ENCODE measurements at places on chromosomes 16 and 17. TPM values are rescaled to one million over a fixed set of nuclear protein-coding genes. Genes with fewer than 3 reads are reported as not detected.

DNA sequence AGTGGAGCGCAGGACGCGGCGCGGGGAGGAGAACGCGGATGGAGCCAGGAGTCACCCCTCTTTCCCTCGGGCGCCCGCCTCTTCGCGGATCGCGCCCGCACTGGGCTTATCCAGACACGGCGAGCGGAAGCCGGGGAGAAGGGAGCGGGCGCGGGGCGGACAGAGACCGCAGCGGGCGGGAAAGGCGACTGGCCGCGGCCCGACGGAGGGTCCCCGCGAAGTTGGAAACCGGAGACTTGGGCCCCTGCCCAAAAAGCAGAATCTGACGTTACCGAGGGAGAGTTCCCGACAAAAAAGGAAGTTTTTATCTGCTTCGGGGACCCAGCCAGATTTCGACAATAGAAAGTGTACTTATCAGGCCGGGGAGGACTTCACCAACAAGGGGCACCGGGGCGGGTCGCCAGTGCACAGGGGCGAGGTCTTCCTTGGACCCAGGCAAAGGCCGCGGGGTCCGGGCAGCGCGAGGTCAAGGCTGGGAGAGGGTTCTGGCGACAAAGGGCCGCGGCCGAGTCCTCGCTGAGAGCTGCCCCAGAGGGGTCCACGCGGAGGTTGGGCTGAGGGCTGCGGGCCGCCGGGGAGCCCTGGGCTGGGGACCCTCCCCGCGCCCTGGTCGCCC is 519 bp downstream of the ST6GALNAC2 start:
- DNase-seq = no peak

DNA sequence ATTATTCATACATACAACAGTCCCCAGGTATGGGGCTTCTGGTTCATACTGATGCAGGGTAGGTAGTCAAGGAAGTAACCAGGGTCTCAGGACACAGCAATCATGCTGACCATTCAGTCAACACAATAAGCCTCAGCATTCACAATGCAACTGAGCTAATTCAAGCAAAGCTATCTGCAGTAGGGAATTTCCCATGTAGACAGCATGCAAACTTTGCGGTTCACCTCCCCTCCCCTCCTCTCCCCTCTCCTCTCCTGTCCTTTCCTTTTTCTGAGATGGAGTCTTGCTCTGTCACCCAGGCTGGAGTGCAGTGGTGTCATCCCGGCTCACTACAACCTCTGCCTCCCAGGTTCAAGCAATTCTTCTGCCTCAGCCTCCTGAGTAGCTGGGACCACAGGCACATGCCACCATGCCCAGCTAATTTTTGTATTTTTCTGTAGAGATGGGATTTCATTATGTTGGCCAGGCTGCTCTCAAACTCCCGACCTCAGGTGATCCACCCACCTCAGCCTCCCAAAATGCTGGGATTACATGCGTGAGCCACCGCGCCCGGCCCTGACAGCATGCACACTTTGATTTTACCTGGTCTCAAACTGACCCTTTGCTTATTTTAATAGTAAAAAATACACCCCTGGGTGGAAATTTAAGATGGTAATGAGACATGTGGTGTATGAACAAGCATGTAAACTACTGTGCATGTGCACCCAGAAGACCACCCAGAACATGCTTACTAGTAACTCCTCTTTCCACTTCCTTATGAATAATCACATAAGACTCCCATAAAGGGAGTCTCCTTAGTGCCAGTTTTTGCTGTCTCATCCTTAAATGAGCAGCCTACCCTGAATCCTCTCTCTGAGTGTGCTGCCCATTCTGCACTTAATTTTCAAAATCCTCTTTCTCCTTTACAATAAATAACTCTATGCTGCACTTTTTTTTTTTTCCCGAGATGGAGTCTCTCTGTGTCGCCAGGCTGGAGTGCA is 9.3 kb upstream of the RNF135 start:
- DNase-seq = no peak

DNA sequence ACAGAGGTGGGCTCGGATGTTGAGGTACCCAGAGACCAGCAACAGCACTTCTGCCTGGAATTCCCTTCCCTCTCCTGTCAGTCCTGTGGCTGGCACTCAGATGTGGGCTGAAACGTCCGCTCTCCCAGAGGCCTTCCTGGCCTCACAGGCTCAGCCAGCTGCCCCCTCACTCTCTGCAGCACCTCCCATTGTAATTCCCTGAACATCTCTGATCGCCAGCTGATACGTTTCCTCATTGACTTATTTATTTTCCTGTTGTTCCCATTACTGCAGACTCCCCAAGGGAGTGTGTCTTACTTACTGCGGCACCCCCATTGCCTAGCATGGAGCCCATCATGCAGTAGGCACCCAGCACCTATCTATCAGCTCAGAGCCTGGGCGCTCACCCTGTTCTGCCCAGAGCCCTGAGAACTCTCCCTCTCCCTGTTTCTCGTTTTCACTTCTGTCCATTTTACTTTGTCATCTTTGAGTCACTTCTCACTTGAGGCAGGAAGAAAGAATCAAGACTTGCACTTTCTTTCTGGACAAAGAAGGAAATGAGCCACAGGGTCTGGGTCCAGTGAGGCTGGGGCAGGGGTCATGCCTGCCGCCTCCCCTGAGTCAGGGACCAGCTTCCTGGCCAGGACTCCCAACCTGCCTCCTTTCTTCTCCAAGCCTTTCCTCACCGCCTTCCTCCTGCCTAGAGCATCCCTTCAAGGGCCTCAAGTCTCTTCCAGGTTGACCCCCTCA is 10.2 kb downstream of the CDH5 start:
- DNase-seq = no peak

- no peak for DNase-seq
Measured at GRCh38 chr16:50692999-50693781, at the start of gene NOD2. NOD2 (plus strand) TSS chr16:50693606; CDS start chr16:50699496, 5,890 bp downstream.

DNA sequence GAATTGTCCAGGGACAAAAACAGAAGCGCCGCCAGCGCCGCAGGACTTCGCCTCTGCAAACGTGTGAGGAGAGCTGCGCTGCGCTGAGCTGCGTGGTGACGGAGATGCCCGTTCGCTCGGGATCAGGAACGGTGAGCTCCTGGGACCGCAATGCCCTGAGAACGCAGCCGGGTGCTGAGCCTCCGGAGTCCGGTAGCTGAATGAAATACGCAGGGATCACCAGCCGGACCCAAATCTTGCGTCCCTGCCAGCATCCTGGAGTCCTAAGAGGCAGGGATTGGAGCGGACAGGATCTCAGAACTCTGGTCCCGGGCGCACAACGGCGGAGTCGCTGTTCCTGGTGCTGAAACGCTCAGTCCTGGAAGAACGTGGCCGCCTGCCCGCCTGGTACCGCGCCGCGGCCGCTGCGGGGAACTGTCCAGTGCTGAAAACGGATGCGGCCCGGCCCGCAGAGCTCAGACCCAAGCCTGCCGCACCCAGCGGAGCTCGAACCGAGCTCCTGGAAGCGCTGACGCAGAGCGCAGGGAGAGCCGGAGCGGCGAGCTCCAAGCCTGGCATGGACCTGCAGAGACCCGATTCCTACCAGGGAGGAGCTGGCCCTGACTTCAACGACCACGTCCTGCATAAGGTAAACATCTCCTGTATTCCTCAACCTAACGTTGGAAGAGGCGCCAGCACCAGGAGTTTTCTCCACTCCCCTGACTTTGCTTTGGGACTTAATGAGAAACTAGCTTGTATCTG is 41.5 kb downstream of the CD300LF start:
- peak; percentile 55 for DNase-seq

DNA sequence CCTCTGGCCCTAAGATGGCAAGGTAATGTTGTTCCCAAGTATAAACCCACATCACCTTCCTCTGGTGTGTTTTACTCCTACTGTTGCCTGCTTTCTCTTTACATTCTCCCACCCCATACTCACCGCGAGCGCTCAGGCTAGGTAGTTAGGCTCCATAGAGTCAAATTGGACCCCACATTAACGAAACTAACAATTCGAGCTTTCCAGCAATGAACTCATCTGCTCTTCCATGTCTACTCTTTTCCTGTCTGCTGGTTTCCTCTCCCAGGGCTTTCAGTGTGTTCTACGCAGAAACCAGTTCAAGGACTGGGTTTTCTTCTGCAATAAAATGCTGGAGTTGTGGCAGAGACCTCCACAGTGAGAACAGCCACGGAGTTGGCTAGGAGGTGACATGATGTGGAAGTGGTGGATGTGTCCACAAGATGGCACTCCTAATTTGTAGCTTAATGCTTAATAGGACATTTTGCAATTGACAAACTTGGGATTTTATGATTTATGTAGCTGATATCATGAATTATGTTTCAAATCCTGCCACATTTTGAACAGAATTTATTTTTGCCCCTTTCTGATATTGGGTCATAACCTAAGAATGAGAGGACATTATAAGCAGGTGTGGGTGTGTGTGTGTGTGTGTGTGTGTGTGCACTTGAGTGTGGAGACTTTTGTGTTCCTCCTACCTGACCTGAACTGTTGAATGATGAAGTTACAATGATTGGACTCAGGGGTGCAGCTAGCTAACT is 2.2 kb upstream of the UQCRC2 start:
- DNase-seq = peak; percentile 34

DNA sequence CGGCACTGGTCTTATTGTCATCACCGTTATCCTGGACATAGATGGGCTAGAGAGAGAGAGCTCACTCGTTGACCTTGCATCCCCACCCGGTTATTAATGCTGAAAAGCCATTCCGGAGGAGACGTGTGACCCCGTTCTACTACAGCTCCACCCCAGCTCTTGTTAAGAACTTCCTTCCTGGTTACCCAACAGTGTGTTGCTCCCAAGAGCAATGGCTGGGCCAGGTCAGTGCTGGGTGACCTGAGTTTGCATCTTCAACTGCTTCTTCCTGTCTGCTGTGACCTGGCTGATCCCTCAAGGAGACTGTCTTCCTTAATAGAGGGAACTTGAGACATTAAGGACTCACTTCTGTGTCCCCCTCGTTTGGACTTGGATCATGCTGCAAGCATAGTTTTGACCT is 96.1 kb upstream of the SDK2 start:
- no peak for DNase-seq

- DNase-seq = no peak
Measured at GRCh38 chr17:38958326-38958725, 8.9 kb downstream of the FBXO47 start.

DNA sequence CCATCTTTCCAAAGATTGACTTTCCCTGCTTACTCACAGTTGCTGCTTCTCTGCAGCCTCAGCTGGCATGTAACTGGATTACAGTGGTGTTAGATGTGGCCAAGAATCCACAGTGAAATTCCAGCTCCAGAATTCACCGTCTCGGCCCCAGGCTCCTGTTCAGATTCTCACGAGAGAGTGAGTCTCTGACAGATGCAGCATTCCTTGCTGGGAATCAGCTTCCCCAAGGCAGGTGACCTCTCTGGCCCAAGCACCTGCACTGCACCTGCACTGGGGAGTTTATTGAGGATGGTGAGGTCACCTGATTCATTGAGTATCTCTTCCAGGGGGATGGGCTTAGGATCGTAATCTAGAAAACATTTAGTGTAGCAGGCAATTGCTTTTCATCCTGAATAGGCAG is 600.5 kb upstream of the RBFOX1 start:
- DNase-seq = no peak

DNA sequence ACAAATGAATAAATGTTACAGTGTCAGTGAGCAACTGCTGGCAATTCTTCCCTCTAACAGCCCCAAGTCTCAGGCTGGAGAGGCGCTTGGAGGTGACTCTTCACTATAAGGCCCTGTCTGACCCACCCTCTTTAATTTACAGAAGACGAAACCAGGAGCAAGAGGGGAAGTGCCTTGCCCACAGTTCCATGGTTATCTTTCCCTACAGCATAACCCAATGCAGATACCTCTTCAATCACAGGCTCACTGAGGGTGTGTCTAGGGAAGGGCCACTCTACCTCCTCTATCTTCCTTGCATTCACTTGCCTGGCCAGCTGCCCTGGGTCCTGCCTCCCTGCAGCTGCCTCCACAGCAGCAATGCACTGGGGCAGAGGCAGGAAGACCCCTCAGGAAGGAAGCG is 9.6 kb upstream of the N4BP1 start:
- DNase-seq = no peak

- no peak for DNase-seq
Measured at GRCh38 chr17:18968345-18968744, 16.4 kb downstream of the SLC5A10 start.

- DNase-seq = peak; percentile 86
Measured at GRCh38 chr17:7843536-7844291, 9.7 kb downstream of the KDM6B start.

DNA sequence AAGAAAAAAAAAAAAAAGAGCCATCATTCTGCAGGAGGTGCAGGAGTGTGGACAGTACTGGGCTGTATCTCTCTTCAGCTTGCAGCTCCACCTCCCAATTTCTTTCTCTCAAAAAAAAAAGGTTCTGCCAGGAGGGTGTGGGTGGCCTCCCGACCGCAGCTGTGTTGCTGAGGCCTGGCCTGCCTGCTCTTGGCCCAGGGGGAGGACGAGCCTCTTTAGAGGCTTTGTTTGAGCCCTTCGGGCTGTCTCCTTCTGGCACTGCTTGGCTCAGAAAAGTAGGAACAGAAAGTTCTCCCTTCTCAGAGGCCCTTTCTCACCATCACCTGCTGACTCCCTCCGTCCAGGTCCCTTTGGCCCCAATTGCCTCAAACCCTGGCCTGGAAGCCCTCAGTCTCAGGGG is 22.2 kb upstream of the C17orf107 start:
- DNase-seq = no peak

DNA sequence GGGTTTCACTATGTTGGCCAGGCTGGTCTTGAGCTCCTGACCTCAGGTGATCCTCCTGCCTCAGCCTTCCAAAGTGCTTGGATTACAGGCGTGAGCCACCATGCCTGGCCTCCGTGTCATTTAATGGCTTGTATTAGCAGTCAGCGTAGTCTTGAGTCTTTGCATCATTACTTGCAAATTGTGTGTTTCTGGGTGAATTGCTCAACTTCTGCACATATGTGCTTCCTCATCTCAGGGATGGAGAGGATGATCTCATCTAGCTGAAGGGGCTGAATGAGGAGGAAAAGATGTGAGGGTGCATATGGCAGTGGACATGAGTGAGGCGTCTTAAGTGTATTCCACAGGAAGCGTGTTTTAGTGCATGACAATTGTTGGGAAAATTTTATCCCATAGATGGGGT is 155.8 kb downstream of the SNX29 start:
- no peak for DNase-seq

DNA sequence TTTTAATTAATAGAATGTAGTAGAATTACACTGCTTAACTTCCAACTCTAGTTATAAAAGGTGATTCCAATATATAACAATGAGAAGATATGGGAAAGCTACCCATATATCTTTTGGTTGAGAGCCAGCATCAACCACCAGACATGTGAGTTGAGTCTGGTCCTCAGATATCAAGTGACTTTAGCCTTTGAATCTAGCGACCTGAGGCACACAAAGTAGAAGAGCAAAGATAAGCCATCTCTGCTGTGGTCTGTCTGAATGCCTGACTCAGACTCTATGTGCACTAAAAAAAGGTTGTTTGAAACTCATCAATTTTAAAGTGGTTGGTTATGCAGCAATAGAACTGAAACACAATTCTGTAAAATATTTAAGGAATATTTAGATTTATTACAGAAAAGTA is 492.5 kb upstream of the SOX9 start:
- DNase-seq = no peak

GRCh38 chr17:19004421-19005136 is at the start of gene FAM83G:
FAM83G (minus strand) TSS chr17:19004764; CDS start chr17:19004041, 723 bp downstream.
- peak; percentile 63 for DNase-seq

Gene ASGR1
- total RNA-seq = 0.14 TPM

Gene ADORA2B
- 42.6 TPM for total RNA-seq

Gene KRTAP17-1
- not detected for total RNA-seq

Gene KRT39
- not detected for total RNA-seq

Measured in foreskin keratinocyte (primary cell).